ENCODE measurements at places on chromosomes 12 and 14.

- DNase-seq: no peak
Observed at GRCh38 chr12:32499048-32499447, 99.7 kb downstream of the FGD4 start.

DNA sequence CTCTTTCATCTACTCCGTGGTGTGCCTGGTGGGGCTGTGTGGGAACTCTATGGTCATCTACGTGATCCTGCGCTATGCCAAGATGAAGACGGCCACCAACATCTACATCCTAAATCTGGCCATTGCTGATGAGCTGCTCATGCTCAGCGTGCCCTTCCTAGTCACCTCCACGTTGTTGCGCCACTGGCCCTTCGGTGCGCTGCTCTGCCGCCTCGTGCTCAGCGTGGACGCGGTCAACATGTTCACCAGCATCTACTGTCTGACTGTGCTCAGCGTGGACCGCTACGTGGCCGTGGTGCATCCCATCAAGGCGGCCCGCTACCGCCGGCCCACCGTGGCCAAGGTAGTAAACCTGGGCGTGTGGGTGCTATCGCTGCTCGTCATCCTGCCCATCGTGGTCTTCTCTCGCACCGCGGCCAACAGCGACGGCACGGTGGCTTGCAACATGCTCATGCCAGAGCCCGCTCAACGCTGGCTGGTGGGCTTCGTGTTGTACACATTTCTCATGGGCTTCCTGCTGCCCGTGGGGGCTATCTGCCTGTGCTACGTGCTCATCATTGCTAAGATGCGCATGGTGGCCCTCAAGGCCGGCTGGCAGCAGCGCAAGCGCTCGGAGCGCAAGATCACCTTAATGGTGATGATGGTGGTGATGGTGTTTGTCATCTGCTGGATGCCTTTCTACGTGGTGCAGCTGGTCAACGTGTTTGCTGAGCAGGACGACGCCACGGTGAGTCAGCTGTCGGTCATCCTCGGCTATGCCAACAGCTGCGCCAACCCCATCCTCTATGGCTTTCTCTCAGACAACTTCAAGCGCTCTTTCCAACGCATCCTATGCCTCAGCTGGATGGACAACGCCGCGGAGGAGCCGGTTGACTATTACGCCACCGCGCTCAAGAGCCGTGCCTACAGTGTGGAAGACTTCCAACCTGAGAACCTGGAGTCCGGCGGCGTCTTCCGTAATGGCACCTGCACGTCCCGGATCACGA is 2.2 kb downstream of the SSTR1 start:
- no peak for DNase-seq

GRCh38 chr12:105453316-105453715 is 122.8 kb downstream of the C12orf75 start:
- no peak for DNase-seq

- DNase-seq: no peak
Observed at GRCh38 chr12:92030618-92031017, 115.0 kb downstream of the BTG1 start.

GRCh38 chr14:102293781-102294180 is 11.2 kb downstream of the MOK start:
- DNase-seq: no peak

- no peak for DNase-seq
Observed at GRCh38 chr14:96514694-96515093, 12.5 kb downstream of the PAPOLA start.

DNA sequence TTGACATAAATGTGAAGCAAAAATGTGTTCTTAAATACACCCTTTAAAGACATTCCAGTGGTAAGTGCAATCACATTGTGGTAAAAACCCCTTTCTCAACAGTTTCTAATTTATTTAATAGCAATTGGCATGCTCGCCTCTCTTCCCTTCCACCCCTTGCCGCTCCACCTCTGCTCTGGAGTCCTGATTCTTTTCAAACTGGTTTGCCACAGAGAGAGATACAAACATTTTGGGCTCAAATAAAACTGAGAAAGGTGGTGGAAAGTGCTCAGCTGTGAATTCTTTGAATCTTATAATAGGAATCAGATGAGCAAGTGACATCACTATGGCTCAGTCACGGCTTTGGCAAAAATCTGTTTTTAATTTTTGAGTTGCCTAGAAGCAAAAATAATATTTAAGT is 993.9 kb downstream of the GALC start:
- DNase-seq: no peak

DNA sequence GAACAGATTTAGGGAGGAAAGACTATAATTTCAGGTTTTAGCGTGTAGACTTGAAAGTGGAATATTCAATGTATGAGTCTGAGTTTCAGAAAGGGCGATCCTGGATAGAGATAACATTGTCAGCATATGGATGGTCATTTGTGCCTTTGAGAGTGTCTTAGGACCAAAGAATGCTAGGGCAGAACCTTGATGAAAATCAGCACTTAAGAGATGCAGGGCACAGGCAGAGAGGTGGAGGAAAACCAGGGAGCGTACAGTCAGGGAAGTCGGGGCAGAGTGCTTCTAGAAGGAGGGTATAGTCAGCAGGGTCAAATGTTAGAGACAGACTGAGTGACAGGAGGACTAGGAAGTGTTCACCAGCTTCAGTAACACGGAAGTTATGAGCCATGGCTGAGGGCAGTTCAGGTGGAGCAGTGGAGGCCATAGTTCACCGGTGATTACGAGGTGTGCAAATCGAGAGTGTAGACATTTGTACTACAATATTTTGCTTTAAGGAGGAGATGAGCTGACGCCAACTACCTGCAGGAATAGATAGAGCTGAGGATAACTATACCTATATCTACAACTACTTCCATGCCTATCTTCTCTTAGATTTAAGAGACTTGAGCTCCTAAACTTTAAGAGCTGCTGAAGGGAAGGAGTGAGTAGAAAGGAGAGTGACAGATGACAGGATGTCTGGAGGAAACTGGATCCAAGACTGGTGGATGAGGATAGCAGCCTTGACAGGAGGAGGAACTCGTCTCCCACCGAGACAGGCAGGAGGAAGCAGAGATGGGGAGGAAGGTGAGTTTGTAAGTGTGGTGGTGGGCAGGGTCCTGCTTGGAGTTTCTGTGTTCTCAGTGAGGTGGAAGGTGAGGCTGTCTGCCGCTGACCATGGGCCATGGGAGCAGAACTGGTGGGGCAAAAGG is 6.5 kb downstream of the CBLN3 start:
- DNase-seq: no peak

- DNase-seq: no peak
Observed at GRCh38 chr14:68756000-68756481, 36.8 kb downstream of the ZFP36L1 start.

Data from substantia nigra (tissue), 51 donors.